ENCODE measurements at places on chromosomes 5 and 9. TPM values are rescaled to one million over a fixed set of nuclear protein-coding genes. Genes with fewer than 3 reads are reported as not detected.

The SPATA31E1 gene
- not detected for polyA plus RNA-seq

The FBP1 gene
- polyA plus RNA-seq = 1.4 TPM

The ARL15 gene
- 4.0 TPM for polyA plus RNA-seq

The CEL gene
- 3.3 TPM for polyA plus RNA-seq

The ZBTB43 gene
- polyA plus RNA-seq = 5.0 TPM
